ENCODE measurements at places on chromosomes 3 and 15. TPM values are rescaled to one million over a fixed set of nuclear protein-coding genes. Genes with fewer than 3 reads are reported as not detected.
A peak's percentile ranks its signal among the peaks of the same experiment; 100 is the strongest.

DNA sequence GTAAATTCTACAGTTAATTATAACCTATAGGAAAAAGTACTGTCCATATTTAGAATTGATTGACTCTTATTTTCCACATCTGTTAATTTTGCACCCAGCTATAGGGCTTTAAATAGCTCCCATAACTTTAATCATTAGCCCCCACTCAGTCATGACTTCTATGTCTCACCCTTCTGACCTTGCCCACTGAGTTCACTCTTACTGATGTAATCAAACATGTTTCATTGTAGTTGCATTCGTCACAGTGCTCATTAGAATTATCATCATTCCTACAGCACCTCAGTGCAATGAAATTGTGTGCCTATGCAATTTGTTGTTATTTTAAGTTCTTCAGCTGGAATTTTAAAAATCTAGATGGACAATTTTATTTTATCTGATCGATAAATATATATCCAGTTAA is 151.4 kb downstream of the TIGIT start:
- no peak for ATAC-seq

The ADGRG7 gene
- not detected for total RNA-seq

DNA sequence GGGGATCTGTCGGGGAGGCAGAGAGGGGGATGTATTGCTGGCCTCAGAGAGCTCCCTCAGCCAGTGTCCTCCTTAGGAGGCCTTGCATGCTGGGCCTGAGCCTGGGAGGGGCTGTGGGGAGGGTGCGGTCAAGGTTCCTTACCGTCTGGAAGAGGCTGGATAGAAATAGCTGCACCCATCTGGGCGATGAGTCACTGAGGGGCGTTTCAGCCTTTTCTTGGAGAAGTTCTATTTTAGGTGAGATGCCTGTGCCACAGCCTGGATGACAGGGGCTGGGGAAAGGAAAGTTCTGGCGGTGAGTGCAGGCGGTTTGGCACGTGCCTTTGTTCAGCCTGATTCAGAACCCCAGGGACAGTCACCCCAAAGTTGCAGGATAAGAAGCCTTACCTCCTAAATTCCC is 35.7 kb upstream of the APEH start:
- no peak for ATAC-seq

The COL6A5 gene
- 0.04 TPM for total RNA-seq

GRCh38 chr15:29276366-29276765 is 6.7 kb upstream of the NSMCE3 start:
- ATAC-seq = no peak

- no peak for ATAC-seq
Observed at GRCh38 chr3:129558772-129559564, 16.0 kb downstream of the H1-8 start.

GRCh38 chr3:177294221-177294620 is 96.9 kb upstream of the TBL1XR1 start:
- peak; percentile 79 for ATAC-seq

The FBXL22 gene
- 56.3 TPM for total RNA-seq

- peak; percentile 73 for ATAC-seq
Observed at GRCh38 chr15:67074886-67075229, 9.5 kb downstream of the SMAD3 start.

GRCh38 chr3:61008998-61009380 is 242.3 kb downstream of the FHIT start:
- ATAC-seq = peak; percentile 36

- ATAC-seq = no peak
Observed at GRCh38 chr3:50581459-50581842, 12.1 kb downstream of the HEMK1 start.

The SCN5A gene
- total RNA-seq = 1.7 TPM

DNA sequence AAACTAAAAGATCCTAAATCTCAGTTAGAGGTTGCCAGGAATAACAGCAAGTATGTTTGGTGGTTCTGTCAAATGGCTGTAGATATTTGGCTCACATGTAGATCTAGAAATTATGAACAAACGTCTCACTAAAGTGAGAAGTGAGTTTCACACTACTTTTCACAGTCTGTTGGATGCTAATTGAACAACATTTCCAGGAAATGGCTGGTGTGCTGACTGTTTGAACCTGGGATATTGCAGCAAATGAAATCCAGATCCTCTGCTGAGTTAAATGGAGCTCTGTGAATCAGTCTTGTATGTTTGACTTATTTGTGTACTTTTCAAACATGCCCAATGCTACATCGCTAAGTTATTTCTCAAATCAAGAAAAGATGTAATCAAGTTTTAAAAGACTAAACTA is 21.3 kb upstream of the RSL24D1 start:
- ATAC-seq = no peak

The CYP8B1 gene
- total RNA-seq = not detected

The EIF3J gene
- total RNA-seq = 57.0 TPM

- peak; percentile 58 for ATAC-seq
Observed at GRCh38 chr3:93843981-93844380, 129.7 kb downstream of the PROS1 start.

DNA sequence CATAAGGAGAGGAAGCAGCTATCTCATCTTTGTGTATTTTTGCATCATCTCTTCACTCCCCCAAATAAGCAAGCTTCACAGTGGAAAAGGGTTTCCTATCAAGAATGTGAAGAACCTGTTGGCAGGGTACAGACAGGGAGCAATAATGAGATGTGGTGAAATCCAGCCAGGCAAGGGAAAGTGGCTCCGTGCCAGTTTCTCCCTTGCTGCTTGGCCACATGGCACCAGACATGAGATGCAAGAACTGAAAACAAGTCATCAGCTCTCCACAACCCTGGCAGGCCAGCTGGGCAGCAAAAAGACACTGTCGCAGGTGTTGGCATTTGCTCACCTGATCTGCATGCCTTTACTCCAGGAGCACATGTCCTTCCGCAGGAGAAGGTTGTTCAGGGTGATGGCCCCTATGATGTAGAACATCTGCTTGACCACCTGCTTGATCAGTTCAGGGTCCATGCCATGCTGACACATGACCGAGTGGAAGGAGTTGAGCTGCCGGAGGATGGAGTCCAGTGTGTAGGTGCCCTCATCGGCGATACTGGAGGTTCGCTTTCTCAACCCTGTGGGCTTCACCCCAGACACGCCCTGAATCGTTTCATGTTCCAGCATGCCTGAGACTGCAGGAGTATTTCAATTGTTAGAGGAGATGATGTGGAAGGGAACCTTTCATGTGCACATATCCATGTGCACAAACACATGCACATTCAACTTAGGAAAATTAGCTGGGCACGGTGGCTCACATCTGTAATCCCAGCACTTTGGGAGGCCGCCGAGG is 23.3 kb upstream of the MYO5C start:
- ATAC-seq = no peak

- no peak for ATAC-seq
Observed at GRCh38 chr3:193998123-193998448, 137.9 kb upstream of the HES1 start.

The MAP6D1 gene
- total RNA-seq = 0.35 TPM

DNA sequence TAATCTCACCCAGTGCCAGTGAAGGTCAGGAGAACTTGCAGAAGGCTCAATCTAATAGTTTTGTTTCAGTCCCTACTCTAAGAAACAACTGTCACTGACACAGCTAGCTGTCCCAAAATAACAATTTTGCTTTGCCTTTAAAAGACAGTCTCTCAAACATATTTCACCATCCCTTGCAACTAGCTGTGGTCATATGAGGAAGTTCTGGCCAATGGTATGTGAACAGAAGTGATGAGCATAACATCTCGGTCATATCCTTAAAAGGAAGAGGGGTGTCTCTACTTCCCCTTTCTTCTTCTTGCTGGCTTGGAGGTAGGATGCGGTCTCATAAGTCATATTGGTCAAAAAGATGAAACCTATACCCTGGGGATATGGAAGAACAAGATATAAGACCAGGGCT is 198.1 kb downstream of the NEK10 start:
- no peak for ATAC-seq

- ATAC-seq = no peak
Observed at GRCh38 chr3:149489060-149489690, 14.7 kb downstream of the TM4SF4 start.

GRCh38 chr3:193396451-193397244 is 18.1 kb upstream of the ATP13A5 start:
- no peak for ATAC-seq

- ATAC-seq = no peak
Observed at GRCh38 chr15:101171954-101172353, 79.9 kb downstream of the CHSY1 start.

DNA sequence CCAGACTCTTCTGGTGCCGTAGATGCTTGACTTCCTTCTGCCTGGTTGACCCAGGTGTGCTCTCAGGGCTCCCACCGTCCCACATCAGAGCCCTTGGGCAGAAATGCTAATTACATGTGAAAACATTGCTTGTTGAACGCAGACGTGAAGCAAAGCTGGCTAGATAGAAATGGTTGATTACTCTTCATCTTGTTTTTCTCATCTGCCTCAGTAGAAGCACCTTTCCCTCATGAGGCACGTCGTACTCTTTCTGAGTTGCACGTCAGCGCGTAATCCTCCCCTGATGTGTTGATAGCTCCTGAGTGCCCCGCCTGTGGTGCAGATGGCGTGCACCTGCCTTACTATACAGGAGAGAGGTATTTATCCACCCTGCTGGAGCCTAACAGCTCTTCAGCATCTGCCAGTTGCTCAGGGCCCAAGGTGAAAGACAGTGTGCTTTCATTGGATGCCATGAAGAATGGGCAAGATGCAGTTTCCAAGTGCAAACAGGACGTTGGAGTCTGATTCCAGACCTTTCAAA is 18.1 kb downstream of the MAP6D1 start:
- no peak for ATAC-seq

DNA sequence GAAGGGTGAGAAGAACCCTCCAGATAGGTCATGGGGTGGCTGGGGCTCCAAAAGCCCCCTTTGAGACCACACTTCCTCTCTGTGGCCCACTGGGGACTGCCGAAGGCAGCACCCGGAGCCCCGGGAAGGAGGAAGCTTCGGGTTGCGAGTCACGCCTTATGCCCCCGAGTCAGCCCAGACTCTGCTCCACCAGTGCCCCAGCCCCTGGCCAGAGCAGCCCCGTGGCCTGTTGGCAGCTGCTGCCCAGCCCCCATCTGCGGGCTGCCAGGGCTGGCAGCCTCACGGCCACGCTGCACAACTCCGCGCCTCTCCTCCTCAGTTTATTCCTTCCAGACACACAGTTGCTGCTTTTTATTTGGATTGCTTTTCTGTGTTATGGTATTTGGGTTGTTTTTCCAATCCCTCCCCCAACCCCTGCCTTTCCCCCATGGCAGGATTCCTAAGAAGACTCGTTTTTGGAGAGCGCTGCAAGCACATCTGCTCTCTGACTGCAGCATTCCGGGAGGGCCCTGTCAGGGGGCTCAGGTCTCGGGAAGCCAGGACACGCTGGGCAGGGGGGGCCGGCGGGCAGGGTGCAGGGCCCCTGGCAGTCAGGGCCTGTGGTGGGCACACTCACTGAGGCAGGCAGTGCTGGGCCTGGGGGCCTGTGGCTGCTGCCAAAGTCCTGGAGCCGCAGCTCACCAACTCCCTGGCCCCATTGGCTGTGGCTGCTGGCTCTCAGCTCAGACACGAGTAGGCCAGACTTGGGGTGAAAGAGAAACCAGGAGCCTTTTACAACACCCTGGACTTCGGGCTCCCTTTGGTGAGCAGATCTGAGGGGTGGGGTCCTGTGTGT is 20.2 kb downstream of the MAGEF1 start:
- ATAC-seq = peak; percentile 29

The DGKG gene
- total RNA-seq = 46.3 TPM

DNA sequence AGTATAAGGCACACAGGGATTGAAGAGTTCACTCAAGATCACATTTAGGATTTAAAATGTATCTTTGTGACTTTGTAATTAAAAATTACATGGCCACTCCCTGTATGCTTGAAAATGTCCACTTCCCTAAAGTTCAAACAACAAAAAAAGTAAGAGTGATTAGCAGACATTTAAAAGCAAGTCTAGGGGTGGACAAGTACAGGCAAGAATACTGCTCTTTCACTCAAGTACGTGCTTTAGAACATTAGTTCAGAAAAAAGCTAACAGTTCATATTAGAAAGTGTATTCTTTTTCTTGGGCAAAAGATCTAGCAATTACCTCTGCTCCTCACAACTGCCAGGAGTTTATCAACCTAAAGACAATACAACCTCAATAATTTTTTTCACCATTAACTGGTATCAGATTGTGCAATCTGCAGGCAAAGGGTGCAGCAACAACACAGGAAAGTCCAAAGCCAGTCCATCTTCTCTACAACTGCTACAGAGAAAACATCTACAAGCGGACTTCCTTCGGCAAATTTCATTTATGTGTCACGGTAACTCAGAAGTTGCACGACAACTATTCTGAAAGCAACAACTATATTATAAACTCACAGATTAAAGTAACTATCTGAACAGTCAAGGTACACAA is 18.1 kb downstream of the CHSY1 start:
- ATAC-seq = no peak

GRCh38 chr15:43196760-43197548 is 11.8 kb downstream of the CCNDBP1 start:
- no peak for ATAC-seq

- ATAC-seq = no peak
Observed at GRCh38 chr3:61839256-61839655, 277.9 kb downstream of the PTPRG start.

The SH2D7 gene
- total RNA-seq = not detected

The RARB gene
- 30.0 TPM for total RNA-seq

The ATP2C1 gene
- total RNA-seq = 40.1 TPM

GRCh38 chr3:142027735-142028134 is 121.6 kb downstream of the TFDP2 start:
- ATAC-seq = no peak

- ATAC-seq = no peak
Observed at GRCh38 chr15:52414936-52415335, 113.7 kb downstream of the MYO5A start.

- ATAC-seq = no peak
Observed at GRCh38 chr3:155835341-155836071, 18.7 kb downstream of the SLC33A1 start.

The SMCO1 gene
- not detected for total RNA-seq

The KCNMB2 gene
- not detected for total RNA-seq

DNA sequence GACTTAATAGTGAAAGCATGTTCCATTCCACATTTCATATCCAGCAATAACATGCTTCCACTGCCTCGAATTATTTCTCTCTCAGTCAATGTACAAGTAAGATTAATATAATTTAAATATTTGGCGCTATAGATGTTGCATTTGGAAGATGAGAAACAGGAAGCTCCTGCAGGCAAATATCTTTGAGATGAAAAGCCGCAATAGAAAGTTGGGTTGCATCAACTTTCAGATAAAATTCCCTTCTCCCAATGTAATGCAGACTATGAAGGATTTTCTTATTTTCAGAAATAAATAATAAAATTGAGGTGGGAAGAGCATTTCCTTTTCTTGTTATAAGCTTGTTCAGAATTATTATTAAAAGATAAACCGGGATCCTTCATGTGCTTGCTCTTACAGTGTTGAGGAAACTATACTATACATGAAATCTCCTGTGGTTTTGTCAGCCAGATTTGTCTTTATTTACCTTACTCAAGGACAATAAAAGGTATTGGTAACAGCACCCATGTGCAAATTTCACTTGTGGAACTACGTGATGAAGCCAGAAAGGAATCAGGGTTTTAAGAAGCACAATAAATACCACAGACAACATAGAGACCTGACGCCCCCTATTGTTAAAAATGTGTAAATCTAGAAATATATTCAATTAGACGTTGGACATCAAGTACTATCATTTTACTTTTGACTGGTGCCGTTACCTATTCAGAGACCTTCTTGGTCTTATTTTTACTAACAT is 307.0 kb downstream of the ARPP21 start:
- ATAC-seq = no peak

GRCh38 chr3:127800508-127800907 is 21.8 kb downstream of the MGLL start:
- no peak for ATAC-seq

The MST1R gene
- total RNA-seq = 5.9 TPM

The BCHE gene
- total RNA-seq = 49.0 TPM
